ENCODE measurements at places on chromosomes 3 and 15. TPM values are rescaled to one million over a fixed set of nuclear protein-coding genes. Genes with fewer than 3 reads are reported as not detected.

Gene IL16
- 1.4 TPM for polyA plus RNA-seq

Gene TMEM40
- 0.52 TPM for polyA plus RNA-seq

Gene GABRG3
- not detected for polyA plus RNA-seq

Gene DOCK3
- polyA plus RNA-seq, result 0.49 TPM

Gene PPP1R14D
- 4.0 TPM for polyA plus RNA-seq

Gene SNURF
- 8.3 TPM for polyA plus RNA-seq

Gene TMEM44
- 7.0 TPM for polyA plus RNA-seq

Gene ZNF35
- polyA plus RNA-seq, result 2.6 TPM

Gene ECE2
- polyA plus RNA-seq, result not detected

Gene DGKG
- 0.95 TPM for polyA plus RNA-seq

Gene OXSR1
- 16.7 TPM for polyA plus RNA-seq

Gene SMCO1
- polyA plus RNA-seq, result not detected

Gene HGD
- polyA plus RNA-seq, result 251 TPM

Gene MAP6D1
- polyA plus RNA-seq, result 1.4 TPM

Gene ERICH6
- not detected for polyA plus RNA-seq

Gene MYLK
- 25.3 TPM for polyA plus RNA-seq

Gene RLBP1
- polyA plus RNA-seq, result not detected

Gene LYZL4
- not detected for polyA plus RNA-seq

Gene CPLX3
- not detected for polyA plus RNA-seq

Gene ADAMTSL3
- polyA plus RNA-seq, result 1.6 TPM

Gene OR5K2
- polyA plus RNA-seq, result not detected

Gene PIF1
- polyA plus RNA-seq, result 0.47 TPM

Gene DAZL
- not detected for polyA plus RNA-seq

Gene UROC1
- polyA plus RNA-seq, result not detected

Gene ONECUT1
- polyA plus RNA-seq, result not detected

Gene CYP1A2
- polyA plus RNA-seq, result not detected

Gene C3orf22
- polyA plus RNA-seq, result not detected
